ENCODE measurements at places on chromosomes 16 and 17. TPM values are rescaled to one million over a fixed set of nuclear protein-coding genes. Genes with fewer than 3 reads are reported as not detected.

DNA sequence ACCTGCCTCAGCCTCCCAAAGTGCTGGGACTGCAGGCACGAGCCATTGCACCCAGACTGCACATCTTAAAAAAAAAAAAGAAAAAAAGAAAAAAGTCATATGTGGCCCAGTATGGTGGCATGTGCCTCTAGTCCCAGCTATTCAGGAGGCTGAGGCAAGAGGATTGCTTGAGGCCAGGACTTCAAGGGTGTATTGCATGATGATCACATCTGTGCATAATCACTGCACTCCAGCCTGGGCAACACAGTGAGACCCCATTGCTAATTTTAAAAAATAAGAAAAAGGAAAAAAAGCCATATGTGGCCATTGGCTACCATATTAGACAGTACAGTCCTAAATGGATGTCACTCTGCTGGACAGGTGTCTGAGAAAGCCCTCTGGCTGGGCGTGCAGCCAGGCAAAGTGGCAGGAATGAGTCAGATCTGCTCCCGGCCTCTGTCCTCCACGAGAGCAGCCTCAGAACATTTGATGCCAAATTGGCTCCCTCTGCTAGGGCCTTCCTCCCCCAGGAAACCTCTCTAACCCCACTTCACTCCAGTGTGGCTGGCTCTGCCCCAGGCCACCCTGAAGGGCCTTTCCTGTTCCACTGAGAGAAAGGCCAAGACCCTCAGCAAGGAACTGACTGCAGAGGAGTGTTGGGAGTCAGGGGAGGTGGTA lies 14.7 kb downstream of the CA7 start:
- no peak for DNase-seq

- no peak for DNase-seq
Measured at GRCh38 chr16:26744430-26744829, 322.3 kb upstream of the C16orf82 start.

Gene GRB7
- total RNA-seq = 0.29 TPM

DNA sequence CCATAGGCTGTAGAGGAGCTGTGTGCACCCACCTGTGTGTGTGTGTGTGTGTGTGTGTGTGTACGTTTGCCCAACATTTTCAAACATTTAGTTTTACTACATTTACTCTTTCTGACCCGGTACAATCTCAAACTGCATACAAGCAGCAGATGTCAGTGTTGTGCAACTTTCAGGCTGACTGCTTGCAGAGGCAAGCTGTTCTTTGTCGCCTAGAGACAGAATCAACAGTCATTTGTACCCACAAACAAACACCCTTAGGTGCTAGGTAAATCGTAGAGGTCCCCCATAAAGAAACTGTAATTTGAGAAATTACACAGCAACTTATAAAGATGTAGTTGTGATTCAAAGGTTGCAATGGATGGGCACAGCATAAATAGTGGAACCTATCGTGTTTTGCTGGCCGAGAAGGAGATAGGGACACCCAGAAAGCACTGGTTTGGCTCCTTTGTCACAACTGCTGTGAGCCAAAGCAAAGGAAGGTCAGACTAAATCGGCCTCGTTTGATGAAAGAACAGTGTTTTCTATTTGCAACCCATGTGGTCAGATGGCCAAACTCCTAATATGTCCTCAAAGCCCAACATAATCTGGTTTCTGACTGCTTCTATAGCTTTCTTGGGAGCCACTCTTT lies 478.4 kb downstream of the TOX3 start:
- no peak for DNase-seq

- DNase-seq = no peak
Measured at GRCh38 chr17:57471868-57472368, 215.6 kb downstream of the MSI2 start.

- no peak for DNase-seq
Measured at GRCh38 chr17:9356488-9356911, 219.1 kb downstream of the STX8 start.

DNA sequence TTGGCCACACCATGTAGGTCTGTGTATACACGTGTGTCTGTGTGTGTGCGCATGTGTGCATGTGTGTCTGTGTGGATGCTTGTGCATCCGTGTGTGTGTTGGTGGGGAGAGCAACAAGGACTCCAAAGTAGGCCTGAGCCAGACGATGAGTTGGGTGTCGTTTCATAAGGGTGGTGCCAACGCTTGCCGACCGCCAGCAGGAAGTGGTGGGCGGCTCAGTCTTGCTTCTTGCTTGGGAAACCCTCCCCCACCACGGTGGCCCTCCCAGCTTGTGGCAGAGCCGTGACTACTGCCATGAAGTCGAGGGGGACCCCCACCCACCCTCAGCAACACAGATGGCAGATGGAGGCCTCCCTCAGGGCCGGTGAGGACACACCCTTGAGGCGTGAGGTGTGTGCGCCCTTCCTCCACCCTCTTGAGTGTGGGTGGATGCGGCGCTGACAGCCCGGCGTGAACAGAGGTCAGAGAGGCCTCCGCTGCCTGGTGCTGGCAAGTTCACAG lies 17.5 kb downstream of the SBK1 start:
- no peak for DNase-seq

Gene HSPB9
- total RNA-seq = not detected

DNA sequence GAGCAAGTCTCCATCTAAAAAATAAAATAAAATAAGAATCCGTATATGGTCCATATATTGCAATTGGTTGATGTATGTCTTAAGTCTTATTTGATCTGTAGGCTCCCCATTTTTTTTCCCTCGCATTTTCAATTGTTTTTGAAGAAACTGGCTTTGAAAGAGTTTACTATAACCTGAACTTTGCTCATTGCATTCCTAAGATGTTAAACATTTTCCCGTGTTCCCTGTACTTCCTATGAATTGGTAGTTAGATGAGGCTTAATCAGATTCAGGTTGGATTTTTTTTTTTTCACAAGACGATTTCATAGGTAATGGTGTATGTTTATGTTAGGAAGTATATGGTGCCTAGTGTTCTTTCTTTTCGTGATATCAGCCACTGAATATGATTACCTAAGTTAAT lies 3.3 kb downstream of the LRRC36 start:
- no peak for DNase-seq

- no peak for DNase-seq
Measured at GRCh38 chr17:28529013-28529400, 22.9 kb downstream of the FOXN1 start.

Gene BCL6B
- 32.2 TPM for total RNA-seq

DNA sequence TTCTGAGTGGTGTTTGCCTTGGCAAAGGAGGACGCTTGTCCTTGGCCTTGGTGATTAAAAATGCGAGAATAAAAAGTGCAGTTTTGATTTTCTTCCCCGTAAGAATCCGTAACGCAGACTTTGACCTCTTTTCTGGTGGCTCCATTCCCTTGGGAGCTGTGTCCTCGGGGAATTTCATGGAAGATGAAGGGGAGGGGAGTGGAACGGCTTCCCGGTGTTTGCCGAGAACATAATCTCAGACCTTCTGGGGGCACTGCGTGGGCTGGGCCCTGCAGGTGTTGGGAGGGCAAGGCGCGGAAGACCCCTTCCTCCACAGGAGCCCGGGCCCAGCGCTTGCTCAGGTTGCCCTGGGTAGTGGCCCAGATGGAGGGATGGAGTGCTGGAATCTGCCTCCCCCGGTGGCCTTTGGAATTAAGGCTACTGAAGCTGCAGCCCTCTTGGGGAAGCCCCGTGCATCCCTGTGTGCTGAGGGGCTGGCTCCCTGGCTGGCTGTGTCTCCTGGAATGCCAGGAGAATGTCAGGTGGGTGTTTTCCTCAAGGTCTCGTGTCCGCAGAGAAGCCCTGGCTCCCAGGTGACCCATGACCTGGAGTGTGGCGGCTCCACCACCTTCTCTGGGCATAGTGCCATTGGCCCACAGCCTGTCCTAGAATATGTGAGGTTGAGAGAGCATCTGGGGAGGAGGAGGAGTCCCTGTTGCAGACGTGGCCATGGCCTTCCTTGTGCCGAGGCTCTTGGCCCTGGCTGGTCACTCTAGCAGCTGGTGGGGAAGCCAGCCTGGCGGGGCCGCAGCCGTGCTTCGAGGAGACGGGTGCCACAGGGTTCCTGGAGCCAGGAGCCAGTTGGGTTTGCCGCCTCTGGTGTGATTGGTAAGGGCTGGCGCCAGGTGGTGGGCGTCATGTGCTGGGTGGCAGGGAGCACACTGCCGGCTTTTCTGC lies 3.1 kb downstream of the BAIAP2 start:
- DNase-seq = no peak

DNA sequence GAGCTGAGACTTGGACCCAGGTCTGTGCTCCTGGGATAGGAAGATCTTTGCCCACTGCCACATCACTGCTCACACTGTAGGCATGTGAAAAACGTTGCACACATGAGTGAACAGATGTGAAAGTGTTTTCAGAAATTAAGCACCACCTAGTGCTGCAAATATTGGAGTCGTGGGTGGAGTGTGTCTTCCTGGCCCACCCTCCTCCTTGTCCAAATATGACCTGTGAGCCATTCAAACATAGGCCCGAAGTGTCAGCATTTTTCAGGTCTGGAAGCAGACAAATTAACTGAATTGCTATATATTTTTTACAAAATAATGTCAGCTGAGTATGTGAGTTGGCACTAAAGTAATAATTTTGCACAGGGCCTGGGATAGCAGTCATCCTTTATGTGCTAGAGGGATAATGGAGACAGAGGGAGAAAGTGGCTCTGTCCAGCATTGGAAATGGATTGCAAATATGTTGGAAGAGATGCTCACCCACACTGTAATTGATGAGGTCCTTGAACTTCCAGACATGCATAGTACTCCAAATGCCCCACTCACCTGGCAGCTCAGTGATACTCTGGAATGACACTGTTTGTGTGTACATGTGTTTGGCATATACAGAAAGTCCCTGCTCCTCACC lies 58.7 kb downstream of the ACSM1 start:
- DNase-seq = no peak

DNA sequence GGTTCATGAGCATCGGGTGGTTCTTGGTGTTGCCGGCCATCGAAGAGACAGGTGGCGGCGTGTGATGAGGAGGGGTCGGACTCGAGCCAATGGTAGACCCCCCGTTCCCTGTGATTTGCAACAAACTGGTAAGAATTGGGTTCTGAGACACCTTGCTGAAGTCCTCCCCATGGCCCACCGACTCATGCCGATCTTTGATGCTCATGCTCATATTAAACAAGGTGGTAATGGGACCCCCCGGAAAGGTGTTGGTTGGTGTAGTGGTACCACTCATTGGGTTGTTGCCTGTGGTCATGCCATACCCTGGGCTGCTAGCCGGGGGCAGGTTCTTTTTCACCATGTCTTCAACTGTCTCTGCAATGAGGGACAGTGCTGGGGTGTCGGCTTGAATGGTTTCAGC lies 8.9 kb upstream of the FBXL20 start:
- DNase-seq = no peak

- no peak for DNase-seq
Measured at GRCh38 chr16:14356064-14356463, 274.0 kb downstream of the PARN start.

GRCh38 chr16:11213799-11214198 lies 42.2 kb downstream of the SOCS1 start:
- no peak for DNase-seq

DNA sequence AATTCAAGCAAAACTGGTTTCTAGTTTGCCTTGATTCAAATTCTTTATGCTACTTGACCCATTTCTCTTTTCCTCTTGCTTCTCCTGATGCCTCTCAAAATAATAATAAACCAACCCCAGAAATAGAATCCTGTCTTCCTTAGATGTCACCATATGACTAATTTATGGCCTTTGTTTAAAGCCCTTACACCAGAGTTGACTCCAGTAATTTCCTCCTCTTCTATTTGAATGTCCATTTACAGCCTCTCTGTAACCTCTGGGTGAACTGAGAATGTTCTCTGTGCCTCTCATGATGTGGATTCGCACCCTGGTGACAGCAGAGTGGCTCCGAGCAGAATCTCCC lies 31.5 kb downstream of the ZFHX3 start:
- DNase-seq = no peak

Gene RPS2
- 1,385 TPM for total RNA-seq

DNA sequence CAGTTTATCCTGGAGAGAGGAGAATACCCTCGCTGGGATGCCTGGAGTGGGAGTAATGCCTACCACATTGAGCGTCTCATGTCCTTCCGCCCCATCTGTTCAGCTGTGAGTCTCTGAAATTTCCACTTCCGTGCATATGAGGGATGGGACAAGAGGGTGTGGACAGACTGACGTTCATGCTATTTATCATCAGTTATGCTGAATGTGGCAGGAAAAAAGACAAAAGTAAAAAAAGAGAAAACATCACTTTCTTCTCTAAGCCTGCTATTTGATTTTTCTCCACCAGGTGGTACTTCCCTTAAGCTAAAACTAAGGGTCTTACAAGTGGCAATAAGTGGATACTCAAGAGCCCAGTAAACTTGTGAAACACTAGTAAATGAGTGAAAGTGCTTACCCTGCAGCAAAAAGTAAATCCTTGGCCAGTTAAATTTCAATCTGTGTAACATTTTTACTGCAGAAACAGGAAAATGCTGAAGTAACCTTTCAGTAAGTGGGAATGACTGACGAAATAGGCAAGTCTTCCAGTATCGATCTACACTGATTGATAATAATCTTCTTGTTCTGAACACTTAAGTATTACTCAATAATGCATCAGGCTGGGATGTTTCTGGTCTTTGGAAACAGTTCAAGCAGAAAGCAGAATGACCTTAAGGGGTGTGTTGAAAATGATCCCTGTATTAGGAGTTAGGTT lies 5.6 kb downstream of the CRYBA1 start:
- DNase-seq = no peak

- peak; percentile 72 for DNase-seq
Measured at GRCh38 chr16:84059111-84059510, 16.5 kb upstream of the SLC38A8 start.

DNA sequence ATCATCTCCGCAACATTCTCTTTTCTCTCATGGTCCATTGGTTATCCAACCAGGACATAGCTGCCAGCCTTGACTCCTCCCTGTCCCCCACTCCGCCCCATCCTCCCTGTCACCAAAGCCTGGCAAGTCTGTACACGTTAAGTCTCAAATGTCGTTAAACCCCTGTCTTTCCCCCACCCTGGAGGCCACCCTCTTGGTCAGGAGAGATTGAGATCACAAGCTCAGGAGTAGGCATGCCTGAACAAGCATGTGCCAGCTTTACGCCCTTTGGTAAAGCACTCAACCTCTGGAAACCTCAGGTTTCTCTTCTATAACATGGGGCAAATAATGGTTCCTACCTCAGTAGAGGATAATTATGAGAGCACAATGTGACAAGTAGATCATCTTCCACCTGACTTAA lies 38.1 kb upstream of the CCL1 start:
- no peak for DNase-seq

DNA sequence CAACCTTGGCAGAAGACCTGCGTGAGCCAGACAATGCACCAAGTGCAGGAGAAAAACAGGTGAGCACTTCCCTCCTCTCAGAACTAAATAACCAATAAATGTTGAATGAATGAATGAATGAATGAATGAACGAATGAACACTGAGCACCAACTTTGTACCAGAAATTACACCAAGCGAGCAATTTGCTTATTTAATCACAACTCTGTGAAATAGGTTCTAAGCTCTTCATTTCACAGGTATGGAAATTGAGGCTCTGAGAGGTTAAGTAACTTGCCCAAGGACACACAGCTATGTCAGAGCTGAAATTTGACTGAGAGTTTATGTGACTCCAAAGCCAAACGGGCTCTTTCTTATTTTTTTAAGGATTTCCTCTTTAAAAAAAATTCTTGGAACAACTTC lies 38.0 kb downstream of the TMEM132E start:
- DNase-seq = no peak

- DNase-seq = no peak
Measured at GRCh38 chr17:13957636-13958035, 111.7 kb upstream of the COX10 start.

- DNase-seq = no peak
Measured at GRCh38 chr17:8137645-8138373, 13.9 kb upstream of the HES7 start.

Gene SALL1
- 0.45 TPM for total RNA-seq
